ENCODE measurements at places on chromosomes 1 and 21. TPM values are rescaled to one million over a fixed set of nuclear protein-coding genes. Genes with fewer than 3 reads are reported as not detected.
A peak's percentile ranks its signal among the peaks of the same experiment; 100 is the strongest.

DNA sequence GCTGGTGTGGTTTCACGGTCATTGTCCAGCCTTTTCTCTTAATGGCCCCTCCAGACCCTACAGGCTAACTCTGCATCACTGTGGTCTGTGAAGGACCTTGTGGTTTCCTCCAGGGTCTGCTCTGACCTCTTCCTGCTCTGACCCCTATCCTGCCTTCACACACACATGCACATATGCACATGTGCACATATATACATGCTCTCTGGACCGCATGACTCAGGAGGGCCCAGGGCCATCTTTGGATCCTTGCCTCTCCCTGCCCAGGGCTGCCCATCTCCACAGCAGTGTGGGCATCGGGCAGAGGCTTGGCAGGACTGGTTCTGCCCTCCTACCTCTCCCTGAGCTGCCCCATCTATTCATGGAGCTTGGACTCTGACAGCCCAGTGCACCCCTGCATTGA, 510.9 kb downstream of the PTPRU start:
- no peak for DNase-seq

DNA sequence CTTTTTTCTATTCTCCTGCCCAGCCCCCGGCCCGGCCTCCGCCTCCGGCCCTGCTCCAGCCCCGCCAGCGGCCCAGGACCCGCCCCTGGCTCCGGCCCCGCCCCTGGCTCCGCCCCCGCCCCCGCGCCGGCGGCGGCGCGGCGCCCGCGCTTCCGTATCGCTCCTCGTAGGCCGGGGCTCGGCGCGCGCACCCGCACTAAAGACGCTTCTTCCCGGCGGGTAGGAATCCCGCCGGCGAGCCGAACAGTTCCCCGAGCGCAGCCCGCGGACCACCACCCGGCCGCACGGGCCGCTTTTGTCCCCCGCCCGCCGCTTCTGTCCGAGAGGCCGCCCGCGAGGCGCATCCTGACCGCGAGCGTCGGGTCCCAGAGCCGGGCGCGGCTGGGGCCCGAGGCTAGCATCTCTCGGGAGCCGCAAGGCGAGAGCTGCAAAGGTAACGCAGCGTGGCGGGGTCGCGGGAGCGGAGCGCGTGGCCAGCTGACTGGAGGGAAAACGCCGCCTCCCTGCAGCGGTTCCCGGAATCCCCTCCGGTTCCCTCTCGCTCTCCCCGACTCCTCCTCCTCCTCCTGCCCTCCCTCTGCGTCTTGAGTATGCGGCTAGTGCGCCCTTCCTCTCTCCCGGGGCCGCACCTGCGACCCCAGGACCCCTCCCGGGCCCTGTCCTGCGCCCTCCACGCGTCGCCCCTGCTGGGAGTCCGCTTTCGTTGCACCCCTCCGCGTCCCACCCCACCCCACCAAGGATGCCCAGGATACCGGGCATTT, at the start of gene IFNAR2:
Gene IFNAR2, plus strand, starts transcription at position 155 of the 761 bp plus-strand sequence. CDS start 11,985 bp downstream, outside the sequence.
- DNase-seq = peak; percentile 82

DNA sequence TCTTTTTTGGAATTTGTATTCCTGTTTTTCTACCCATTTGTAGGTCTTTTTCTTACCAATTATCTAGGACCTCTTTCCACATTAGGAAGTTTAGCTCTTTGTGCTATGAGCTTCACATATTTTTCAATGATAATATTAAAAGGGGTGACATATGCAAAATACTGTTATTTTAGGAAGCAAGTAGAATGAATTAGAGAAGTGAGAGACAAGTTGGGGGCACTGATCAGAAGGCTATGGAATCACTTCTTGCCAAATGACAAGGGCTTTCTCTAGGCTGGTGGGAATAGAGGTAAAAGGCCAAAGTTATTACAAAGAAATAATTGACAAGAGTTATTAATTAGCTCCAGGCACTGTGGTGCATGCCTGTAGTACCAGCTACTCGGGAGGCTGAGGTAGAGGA, 4.3 kb upstream of the BCAR3 start:
- no peak for DNase-seq

DNA sequence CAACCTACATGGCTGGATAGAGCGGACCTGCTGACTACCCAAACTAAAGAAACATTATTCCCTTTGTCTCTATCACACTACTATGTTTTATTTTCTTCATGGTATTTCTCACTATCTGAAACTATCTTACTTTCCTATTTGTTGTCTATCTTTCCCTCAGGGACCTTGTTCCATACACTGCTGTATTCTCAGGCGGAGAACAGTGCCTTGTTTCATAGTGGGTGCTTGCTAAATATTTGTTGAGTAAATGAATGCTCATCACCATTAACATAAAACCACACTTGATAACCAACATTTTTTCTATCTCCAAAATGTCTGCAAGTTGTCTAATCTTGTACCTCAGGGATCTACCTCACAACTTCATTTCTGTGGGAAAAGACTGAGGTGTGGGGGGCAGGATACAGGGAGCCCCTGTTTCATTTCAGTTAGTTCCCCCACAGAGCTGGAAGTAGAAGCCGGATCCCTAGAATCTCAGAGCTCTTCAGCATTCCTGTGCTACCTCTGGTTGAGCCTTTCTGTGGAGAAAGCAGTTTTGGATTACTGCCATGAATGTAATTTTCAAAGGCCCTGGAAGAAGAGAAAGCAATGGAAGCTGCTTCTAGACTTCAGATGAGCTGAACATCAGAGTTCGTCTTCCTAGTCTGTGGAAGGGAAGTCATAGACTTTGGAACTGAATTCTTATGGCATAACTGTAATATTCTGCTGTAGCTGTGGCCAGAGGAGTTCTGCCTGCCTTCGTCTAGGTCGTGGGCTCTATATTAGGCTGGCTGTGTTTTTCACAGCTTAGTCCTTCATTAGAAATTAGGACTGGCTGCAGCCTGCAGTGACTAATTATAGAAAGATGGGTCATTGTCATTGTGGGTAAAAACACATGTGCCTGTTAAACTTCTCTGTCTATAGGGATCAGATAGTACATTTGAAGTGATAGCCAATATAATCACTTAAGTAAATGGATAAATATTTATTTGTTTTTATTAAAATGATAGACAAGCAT, 293.2 kb upstream of the SGIP1 start:
- no peak for DNase-seq

DNA sequence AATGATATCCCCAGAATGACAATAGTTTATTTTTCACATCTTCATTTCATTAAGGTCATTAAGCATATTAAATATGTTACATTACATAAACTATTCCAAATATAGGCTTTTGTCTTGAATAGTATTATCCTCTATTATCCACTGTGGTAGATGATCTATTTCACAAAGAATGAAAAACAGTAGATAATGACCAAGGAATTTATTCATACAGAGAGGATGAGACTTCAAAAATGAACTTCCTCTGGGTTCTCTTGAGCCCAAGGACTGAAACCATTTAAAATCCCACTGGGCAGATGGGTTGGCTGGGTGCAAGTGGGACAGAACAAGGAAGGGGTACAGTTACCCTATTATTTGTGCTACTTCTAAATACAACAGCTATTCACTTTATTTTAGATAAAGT, 33.0 kb downstream of the PTPN14 start:
- no peak for DNase-seq

- DNase-seq = no peak
These were observed 83.3 kb downstream of the CDC42BPA start for GRCh38 chr1:227234998-227235405.

DNA sequence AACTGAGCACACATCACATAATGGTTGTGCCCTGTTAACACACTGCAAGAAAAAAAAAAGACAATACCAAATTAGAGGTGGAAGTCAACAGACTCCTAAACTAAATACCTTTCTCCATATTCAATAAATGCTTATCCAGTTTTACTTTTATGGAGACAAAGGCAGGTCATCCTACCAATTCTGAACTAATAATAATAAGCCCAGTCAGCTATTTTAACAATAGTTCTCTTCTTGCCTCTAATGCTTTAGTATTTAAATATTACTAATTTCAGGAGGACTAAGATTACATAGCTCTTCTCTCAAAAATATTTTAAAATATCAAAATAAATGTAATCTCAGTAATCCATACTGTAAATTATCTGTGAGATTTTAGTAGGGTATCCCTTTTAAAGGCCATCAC, 10.5 kb downstream of the COPA start:
- DNase-seq = no peak

GRCh38 chr1:110434946-110435345, 16.0 kb upstream of the PROK1 start:
- DNase-seq = no peak

- no peak for DNase-seq
These were observed 16.3 kb upstream of the TSPAN1 start for GRCh38 chr1:46158312-46159281.

GRCh38 chr1:157199421-157199755, 61.2 kb upstream of the ETV3 start:
- DNase-seq = no peak

Gene MAEL
- total RNA-seq = 2.9 TPM

Gene PRAMEF27
- total RNA-seq = not detected

Gene PRAMEF8
- total RNA-seq = not detected

Gene EDEM3
- 25.4 TPM for total RNA-seq
